ENCODE measurements at places on chromosomes 3 and 15.

- no peaks in the 10 kb centered on the region for H3K27me3 ChIP-seq
- peak; percentile 77 for DNase-seq
- no peak overlapping the region for H3K27ac ChIP-seq
These were observed 393.0 kb downstream of the IGSF11 start for GRCh38 chr3:118641608-118642007.

DNA sequence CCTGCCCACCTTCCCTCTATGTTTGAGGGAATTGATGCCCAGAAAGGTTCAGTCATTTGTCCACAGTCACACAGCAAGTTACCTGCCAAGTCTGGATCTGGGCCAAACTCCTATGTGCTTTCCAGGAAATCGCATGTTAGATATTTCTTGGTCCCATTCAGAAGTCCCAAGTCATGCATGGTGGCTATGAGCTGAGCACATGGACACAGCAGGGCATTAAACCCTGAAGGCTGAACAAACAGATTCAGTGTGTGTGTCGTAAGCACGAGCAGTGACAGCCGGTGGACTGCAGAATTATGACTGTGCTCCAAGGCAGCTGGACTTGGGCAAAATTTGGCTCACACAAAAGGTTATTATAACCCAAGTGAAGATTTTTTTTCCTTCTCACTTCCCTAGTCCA lies 11.4 kb upstream of the SLC6A6 start:
- no peaks in the 10 kb centered on the region for H3K36me3 ChIP-seq
- no peaks in the 10 kb centered on the region for H3K27me3 ChIP-seq
- DNase-seq, result no peak
- H3K4me3 ChIP-seq, result no peak overlapping the region

DNA sequence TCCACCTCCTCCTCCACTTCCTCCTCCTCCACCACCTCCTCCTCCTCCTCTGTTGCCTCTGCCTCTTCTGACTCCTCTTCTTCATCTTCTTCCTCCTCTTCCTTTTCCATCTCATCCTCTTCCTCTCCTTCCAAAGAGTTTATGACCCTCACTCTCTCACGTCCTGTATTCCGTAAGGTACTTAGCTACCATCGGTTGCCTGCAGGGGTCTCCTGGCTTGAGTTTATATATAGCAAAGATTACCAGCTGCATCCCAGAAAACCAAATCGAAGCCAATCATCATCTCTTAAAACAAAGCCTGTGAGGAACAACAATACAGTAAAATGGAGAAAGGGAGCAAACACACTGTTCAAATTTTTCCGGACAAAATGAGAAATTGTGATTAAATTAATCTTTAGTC lies 317.4 kb downstream of the C3orf38 start:
- no peaks in the 10 kb centered on the region for H3K27me3 ChIP-seq
- H3K4me3 ChIP-seq, result no peak overlapping the region
- no peak for DNase-seq
- H3K36me3 ChIP-seq, result no peaks in the 10 kb centered on the region
- H3K4me1 ChIP-seq, result peaks cover 10% of the 10 kb centered on the region

DNA sequence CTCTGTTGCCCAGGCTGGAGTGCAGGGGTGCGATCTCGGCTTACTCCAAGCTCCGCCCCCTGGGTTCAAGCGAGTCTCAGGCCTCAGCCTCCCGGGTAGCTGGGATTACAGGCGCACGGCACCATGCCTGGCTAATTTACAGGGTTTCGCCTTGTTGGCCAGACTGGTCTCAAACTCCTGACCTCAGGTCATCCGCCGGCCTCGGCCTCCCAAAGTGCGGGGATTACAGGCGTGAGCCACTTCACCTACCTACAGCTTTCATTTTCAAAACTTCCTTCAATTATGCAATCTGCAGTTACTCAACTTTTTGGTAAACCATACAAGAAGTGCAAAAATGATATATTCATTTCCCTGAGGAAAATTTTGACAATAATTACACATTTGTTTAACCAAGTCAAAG lies 14.0 kb downstream of the NANOGP8 start:
- no peaks in the 10 kb centered on the region for H3K27me3 ChIP-seq
- no peaks in the 10 kb centered on the region for H3K4me1 ChIP-seq
- no peak for DNase-seq
- H3K36me3 ChIP-seq, result no peaks in the 10 kb centered on the region
- no peak overlapping the region for H3K4me3 ChIP-seq

DNA sequence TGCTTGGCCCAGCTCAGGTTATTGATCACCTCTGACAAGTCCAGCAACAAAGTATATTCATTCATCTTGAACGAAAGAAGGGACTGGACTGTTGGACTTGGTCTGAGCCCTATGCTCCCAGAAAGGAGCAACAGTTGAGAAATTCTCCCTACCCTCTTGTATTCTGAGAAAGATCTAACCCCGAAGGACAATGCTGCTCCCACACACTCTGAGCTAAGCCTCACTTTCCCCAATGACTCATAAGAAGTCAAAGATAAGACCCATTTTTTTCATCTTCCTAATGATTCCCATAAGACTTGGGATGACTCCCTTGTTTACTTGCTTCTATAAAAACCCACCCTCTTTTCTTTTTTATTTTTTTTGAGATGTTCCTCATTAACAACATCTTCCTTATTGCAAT lies 549.4 kb upstream of the MDFIC2 start:
- no peaks in the 10 kb centered on the region for H3K4me1 ChIP-seq
- H3K4me3 ChIP-seq, result no peak overlapping the region
- H3K36me3 ChIP-seq, result peaks cover 4% of the 10 kb centered on the region
- DNase-seq, result no peak

DNA sequence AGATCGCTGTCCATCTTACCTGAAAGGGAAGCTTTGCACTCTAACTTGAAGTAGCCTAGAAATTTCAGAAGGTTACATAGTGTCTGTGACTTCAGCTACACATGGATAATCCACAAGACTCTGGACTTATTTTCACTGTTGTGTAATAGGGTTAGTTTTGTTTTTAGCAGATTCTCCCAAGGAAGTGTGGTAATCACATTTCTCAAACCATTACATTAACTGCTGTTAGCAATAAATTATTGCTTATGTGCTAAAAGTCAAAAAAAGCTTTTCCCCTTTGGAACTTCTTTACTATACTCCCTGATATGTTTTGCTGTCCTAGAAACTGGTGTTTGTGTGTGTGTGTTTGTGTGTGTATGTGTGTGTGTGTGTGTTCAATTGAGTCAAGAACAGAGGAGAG lies 351.8 kb upstream of the TPRG1 start:
- no peak for DNase-seq
- no peaks in the 10 kb centered on the region for H3K27me3 ChIP-seq
- no peaks in the 10 kb centered on the region for H3K4me1 ChIP-seq
- H3K27ac ChIP-seq, result no peak overlapping the region
- H3K4me3 ChIP-seq, result no peak overlapping the region
- H3K36me3 ChIP-seq, result no peaks in the 10 kb centered on the region

GRCh38 chr3:36669764-36670163 lies 94.6 kb downstream of the DCLK3 start:
- H3K27me3 ChIP-seq, result no peaks in the 10 kb centered on the region
- H3K4me1 ChIP-seq, result no peaks in the 10 kb centered on the region
- no peaks in the 10 kb centered on the region for H3K36me3 ChIP-seq
- H3K4me3 ChIP-seq, result no peak overlapping the region
- no peak for DNase-seq
- no peak overlapping the region for H3K27ac ChIP-seq

DNA sequence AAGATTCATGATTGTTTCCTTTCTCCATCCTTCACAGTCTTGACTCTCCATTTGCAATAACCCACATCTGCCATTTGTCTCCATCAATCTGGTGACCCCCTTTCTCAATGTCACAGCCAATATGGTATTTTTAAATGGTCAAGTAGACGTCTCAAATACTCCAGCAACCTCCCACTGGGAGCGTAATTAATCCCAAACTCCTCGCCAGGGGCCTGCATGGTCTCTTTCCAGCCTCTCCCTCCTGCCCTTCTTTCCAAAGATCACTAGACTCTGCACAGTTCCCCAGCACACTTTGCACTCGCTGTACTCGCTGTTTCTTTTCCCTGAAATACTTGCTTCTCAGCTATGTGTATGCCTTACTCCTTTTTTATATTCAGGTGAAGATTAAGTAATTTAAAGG lies 115.3 kb downstream of the PLCH1 start:
- H3K36me3 ChIP-seq, result peaks cover 5% of the 10 kb centered on the region
- H3K27ac ChIP-seq, result no peak overlapping the region
- no peaks in the 10 kb centered on the region for H3K27me3 ChIP-seq
- no peak overlapping the region for H3K4me3 ChIP-seq
- peaks cover 14% of the 10 kb centered on the region for H3K4me1 ChIP-seq
- no peak for DNase-seq

- peak; percentile 36 for DNase-seq
- H3K36me3 ChIP-seq, result no peaks in the 10 kb centered on the region
- no peaks in the 10 kb centered on the region for H3K27me3 ChIP-seq
- H3K27ac ChIP-seq, result no peak overlapping the region
- no peak overlapping the region for H3K4me3 ChIP-seq
These were observed 11.0 kb upstream of the ARL14 start for GRCh38 chr3:160665784-160666526.

DNA sequence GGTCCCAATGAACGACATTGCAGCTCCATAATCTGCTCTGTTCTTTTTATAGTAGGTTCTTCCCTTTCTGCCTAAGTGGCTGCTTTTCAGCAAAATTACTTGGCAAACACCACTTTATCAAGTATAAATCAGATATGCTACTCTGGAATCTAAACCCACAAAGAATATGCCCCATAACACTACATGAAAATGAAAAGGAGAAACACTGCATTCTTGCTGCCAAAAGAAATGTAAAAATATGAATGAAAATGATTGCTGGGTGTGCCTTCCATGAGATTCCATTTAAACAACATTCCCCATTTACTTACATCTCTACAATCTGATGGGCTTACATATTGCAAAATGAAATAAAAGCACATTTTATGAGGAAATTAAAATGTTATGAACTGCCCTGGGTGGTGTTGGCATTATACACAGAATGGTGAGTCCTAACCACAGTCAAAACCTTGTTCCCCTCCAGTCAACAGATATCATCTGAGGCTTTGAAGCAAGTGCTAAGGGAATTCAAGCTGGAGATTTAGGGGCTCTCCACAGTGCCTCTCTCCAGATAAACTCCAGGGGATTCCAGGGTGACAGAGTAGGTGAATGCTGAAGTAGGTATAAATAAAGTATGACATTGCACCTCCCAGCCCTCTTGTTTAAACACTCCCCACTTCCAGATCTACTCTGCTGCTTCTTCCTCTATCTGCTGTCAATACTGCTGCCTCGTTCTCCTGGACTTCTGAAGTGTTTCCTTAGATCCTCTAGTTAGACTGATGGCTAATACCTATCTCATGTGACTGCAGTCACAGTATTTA lies 136.5 kb downstream of the RORA start:
- H3K27me3 ChIP-seq, result no peaks in the 10 kb centered on the region
- DNase-seq, result no peak
- no peaks in the 10 kb centered on the region for H3K4me1 ChIP-seq
- no peaks in the 10 kb centered on the region for H3K36me3 ChIP-seq
- H3K4me3 ChIP-seq, result no peak overlapping the region

DNA sequence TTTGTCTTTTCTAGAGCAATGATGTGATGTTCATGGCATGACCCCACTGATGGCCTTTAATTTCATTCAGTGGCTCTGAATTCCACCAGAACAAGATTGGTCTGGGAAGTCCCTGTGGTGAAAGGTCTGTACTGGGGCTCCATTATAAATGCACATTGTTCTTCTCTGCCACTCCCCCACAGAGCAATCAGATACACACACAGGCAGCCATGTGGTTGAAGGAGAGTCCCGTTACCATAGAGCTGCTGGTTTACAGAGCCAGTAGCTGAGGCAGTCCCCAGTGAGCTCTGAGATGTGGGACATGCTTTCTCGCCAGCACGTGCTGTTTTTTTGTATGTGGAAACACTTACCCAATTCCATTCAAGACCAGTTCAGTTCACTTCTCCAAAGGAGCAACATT lies 172.7 kb upstream of the TRIM42 start:
- no peaks in the 10 kb centered on the region for H3K27me3 ChIP-seq
- peak; percentile 58 for DNase-seq
- no peaks in the 10 kb centered on the region for H3K36me3 ChIP-seq
- H3K4me1 ChIP-seq, result peaks cover 24% of the 10 kb centered on the region
- no peak overlapping the region for H3K4me3 ChIP-seq

DNA sequence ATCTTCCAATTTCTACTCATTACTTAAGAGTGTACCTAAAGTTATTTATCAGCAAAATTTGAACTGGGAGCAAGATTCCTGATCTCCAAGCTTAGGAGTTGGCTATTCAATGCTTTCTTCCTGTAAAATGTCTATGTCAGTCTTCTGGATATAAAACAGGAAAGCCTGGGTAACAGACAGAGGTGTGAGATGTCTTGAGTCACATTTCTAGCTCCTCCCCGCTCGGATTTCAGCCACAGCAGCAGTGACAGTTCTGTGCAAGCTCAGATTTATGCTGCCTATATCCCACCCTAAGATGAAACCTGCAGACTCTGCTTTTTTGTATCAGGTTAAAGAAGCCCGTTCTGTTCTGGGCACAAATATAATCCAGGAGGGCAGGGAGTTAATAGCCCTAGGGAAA lies 2.1 kb upstream of the ARMC8 start:
- peak; percentile 7 for DNase-seq
- no peak overlapping the region for H3K27ac ChIP-seq

DNA sequence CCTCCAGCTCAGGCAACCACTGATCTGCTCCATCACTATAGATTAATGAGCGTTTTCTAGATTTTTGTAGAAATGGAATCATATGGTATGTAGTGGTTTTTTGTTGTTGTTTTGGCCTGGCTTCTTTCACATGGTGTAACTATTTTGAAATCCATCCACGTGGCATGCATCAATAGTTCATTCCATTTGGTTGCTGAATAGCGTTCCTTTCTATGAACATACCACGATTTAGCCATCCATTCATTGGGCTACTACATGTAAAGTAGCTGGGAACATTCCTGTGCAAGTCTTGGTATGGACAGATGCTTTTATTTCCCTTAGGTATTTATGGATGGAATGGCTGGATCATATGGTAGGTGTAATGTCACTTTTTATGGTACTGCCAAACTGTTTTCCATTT lies 10.7 kb upstream of the CHSY1 start:
- no peaks in the 10 kb centered on the region for H3K36me3 ChIP-seq
- no peak for DNase-seq
- no peak overlapping the region for H3K4me3 ChIP-seq
- H3K27ac ChIP-seq, result no peak overlapping the region
- H3K4me1 ChIP-seq, result no peaks in the 10 kb centered on the region

GRCh38 chr15:60795471-60795870 lies 316.5 kb upstream of the ICE2 start:
- H3K27ac ChIP-seq, result no peak overlapping the region
- H3K4me1 ChIP-seq, result no peaks in the 10 kb centered on the region
- no peak for DNase-seq
- H3K27me3 ChIP-seq, result no peaks in the 10 kb centered on the region

- H3K36me3 ChIP-seq, result no peaks in the 10 kb centered on the region
- H3K27ac ChIP-seq, result no peak overlapping the region
- peaks cover 48% of the 10 kb centered on the region for H3K4me1 ChIP-seq
- H3K27me3 ChIP-seq, result peaks cover 10% of the 10 kb centered on the region
- H3K4me3 ChIP-seq, result no peak overlapping the region
These were observed 32.9 kb downstream of the PLCH1 start for GRCh38 chr3:155712008-155712407.

Data from neural progenitor cell (in vitro differentiated cells).